ENCODE measurements at places on chromosomes 5 and 9.

DNA sequence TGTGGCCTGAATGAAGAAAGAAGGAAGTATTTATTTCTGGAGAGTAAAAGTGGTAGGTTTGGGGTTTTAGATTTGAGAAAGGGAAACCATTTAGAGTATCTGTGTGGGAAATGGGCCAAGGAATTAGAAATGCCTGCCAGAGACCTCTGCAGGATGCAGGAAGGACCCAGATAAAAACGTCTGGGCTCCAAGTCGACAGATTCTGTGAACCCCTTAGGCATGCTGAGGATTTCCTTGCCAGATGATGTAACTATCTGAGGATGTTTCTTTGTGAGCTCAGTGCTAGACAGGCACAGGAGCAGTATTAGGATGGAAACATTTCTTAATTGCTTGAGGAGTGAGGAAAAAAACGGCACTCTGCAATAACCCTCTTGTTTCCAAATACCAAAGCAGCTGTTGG, 251.8 kb upstream of the DMRT1 start:
- no peak for DNase-seq

- DNase-seq, result no peak
Measured at GRCh38 chr5:159995907-159996306, 13.0 kb upstream of the TTC1 start.

DNA sequence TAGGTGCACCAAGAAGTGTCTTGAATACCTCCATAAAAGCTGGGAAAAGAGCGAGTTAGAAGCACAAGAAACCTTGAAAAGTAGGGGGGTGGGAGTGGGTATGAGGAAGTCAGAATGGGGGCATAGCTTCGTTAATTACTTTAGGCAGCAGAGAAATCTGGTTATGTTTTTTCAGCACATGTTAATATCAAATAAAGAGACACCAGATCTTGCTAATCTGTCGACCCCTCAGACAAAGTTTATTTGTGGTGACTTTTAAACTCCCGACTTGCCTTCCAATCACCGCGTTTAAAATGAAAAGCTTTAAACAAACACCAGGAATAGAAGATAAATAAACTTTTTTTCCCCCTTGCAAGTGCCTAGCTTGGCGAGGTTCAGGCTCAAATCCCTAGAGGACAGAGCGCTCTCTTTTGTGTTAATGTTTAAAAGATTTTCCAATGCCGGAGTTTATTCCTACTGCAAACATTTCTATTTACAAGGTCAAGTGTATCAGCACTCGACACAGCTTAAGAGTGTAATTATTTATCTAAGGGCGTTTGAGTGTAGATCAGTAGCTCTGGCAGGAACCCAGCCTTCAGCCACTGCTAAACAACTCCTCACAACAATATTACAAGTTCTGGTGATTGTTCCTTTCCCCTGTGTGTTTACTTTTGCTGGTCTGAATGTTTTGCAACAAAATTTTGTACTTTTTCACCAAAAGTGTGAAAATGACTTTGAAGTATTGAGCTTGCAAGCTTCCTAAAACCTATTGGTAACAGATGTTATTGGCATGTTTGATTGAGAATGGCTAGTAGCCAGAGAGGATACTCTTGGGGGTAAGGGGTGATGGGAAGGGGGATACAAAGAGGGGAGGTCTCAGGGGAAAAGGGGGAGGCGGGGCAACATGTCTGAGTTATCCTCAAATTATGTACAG, 3.8 kb downstream of the GAS1 start:
- DNase-seq, result no peak

DNA sequence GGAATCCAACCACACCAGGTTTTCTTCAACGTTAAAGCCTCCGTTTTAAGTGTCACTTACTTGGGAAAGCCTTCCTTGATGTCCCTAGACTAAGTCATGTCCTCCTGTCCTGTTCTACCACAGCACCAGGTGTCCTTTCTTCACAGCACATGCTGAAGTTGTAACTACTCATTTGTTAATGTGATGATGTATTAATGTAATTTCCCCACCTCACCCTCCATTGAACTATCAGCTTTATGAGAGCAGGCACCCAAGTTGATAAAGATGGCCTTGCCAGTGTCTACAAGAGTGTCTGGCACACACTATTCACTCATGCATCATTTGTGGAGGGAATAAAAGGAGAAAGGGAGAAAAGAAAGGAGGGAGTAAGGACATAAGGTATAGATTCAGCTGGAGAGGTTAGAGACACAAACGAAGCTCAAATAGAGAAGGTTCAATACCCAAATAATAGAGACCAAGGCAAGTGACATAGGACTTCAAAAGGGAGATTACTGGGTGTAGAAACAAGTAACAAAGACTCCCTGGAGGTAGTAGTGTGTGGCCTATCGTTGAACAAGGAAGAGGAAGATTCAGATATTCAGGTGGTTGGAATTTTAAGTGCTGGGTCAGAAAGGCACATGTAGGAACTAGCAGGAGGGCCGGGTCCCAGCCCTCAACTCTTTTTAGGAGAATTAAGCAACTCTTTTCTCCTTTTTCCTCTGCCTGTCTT, 6.6 kb downstream of the ITK start:
- DNase-seq, result no peak

DNA sequence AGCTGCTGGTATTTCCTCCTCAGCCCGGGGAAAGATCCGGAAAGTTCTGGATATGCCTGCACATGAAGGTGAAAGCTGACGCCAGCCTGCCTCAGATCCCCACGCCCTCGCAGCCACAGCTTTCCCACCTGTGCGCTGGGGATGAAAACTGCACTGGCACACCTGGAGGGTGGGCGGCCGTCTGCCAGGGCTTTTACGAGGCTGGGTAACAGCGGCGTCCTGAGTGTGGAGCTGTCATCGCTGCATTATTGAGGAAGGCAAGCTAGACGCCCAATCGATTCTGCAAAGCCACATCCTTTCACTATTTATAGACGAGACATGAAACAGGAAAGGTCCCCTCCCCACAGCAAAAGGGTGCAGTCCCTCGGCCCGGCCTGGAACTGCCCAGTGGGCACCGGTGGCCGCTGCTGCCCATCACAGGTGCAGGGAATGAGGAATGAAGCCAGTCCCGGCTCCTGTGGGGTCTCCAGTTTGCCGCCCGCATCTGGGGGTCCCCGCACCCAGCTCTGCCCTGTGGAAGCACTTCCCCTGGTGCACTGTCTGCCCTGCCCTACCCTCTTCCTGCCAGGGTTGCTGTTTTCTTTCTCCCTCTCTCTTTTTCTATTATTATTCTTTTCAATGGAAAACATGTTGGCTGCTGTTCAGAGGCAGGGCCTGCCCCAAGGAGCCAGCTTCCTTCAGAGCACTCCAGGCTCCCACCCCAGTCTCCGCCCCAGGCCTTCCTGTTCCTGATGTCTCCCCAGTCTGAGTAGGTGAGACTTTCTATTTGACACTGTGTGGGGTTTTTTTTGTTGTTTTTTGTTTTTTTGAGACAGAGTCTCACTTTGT, 7.0 kb downstream of the NOTCH1 start:
- peak; percentile 88 for DNase-seq

- DNase-seq, result no peak
Measured at GRCh38 chr5:74848553-74849025, 17.6 kb downstream of the FAM169A start.

GRCh38 chr5:124948754-124949275, 202.4 kb upstream of the ZNF608 start:
- no peak for DNase-seq

Measured in stimulated activated CD4-positive, alpha-beta T cell treated with anti-CD3 and anti-CD28 coated beads, Interleukin-15, amount 100 ng/mL, for 24 hours (primary cell).